ENCODE measurements at places on chromosomes 13 and 19.

DNA sequence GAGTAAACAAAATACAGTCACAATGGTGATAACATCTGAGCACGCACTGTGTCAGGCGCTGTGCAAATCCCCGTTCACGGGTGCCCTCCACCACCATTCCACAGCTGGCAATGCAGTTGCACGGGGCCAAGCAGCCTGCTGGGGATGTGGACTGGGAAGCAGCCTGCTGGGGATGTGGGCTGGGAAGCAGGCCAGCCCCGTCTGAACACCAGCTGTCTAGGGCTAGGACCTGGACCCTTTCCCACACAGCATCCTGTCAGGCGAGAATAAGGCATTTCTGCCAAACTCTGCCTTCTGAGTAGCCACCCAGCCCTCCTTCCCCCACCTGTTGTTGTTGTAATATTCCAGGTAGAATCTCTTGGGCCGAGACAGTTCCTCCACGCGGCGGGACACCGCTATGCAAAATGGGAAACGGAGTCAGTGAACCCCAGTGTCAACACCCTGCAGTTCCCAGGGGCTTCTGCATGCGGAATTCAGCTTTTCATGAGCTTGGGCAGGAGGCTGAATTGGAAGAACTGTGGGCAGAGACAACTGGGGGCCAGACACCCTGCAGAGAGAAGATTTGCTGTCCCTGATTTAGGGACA, 27.8 kb upstream of the MIER2 start:
- no peak for DNase-seq

DNA sequence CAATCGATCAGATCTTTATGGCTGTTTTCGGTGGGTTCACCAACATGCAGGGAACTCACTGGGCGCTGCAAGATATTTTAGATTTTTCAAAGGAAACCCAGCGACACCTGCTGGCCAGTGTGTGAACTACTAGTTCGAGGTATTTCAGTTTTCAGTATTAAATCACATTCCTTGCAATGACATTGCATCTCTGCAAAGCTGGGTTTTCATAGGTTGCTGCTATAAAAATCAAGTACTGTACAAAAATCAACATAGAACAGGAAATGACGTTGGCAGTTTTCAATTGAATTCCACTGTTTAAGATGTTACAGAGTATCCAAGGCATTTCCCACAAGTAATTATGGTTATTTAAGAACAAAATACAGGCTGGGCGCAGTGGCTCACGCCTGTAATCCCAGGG, 17.6 kb downstream of the LIG1 start:
- DNase-seq = peak; percentile 35

- no peak for DNase-seq
Observed at GRCh38 chr13:96898212-96898611, 96.1 kb downstream of the OXGR1 start.

- DNase-seq = no peak
Observed at GRCh38 chr19:51607077-51607476, 23.1 kb downstream of the SIGLEC5 start.
